ENCODE measurements at places on chromosomes 7 and 10.

GRCh38 chr10:123229927-123230630 lies 75.9 kb downstream of the BUB3 start:
- no peak for DNase-seq

GRCh38 chr7:110801502-110801901 lies 289.4 kb upstream of the LRRN3 start:
- DNase-seq = no peak

DNA sequence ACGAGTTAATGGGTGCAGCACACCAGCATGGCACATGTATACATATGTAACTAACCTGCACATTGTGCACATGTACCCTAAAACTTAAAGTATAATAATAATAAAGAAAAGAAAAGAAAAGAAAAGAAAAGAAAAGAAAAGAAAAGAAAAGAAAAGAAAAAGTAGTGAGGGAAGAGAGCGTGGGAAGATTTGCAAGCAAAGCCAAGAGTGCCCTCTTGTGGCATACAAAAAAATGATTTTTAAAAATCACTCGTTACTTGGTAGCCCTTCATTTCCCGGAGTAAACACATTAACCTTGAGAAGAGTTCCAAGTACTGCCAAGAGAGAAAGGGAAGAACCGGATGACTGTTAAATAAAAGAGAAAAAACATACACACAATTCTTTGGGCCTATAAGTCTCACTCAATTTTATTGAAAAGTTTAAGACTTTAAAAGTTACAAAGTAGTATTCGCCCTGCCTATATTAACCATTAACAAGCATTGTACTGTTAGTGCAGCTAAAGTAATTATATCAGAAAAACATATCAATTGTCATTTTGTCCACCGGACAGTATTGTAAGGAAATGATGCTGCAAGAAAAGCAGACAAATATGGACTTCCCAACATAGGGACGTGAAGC lies 6.2 kb upstream of the CH25H start:
- DNase-seq = no peak

GRCh38 chr7:115249080-115249479 lies 327.2 kb downstream of the MDFIC start:
- no peak for DNase-seq

DNA sequence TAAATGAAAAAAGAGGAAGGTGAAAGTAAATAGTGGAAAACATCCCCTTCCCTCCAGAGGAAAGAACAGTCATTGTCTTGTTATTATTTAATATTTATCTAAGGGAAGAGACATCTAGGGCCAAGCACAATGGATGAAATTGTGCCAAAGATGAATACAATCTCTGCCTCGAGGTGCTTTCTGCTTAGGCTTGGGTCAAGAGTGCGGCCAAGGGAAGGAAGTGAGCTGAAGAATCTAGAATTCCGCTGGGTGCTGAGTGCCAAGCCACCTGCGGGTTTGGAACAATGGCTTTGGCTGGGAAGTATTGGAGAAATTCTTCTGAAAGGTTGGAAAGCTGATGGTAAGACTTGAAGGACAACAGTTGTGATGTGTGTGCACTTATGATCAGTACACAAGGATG lies 531.3 kb upstream of the FZD8 start:
- DNase-seq = no peak
